ENCODE measurements at places on chromosomes 11 and 22.

GRCh38 chr11:57427727-57428082, 784 bp upstream of the SLC43A3 start:
- no peak for DNase-seq

DNA sequence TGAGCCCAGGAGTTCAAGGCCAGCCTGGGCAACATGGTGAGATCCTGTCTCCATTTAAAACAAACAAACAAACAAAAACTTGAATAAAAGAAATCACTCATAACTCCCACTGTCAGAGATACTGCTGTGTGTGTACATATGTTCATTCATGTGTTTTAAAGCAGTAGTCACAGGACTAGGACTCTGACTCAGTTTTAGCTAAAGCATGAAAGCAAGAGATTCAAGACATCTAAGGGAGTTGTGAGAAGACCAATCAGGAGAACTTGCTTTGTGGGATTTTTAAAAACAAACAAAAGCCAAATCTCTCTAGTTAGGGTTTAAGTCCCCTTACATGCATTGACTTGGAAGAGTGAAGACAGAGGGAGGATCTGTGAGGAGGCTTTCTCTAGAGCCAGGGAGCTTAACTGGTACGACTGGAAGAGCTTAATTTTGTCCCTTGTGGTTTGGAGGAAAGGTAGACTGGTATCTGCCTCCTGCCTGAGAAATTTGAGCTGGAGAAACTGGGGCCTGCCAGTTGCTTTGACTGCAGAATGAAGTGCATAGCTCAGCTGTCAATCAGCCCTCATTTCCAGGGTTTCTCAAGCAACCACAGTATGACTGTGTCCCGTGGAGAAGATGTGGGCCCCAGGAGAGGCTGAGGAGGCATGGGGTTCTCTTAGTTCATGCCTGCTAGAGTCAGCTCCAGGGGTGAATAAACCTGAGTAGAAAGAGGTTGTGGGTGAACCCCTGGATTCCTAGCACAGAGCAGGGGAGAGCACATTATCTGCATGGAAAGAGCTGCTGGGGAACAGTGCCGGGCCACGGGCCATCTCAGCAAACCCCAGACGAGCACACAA, 30.6 kb downstream of the EXPH5 start:
- no peak for DNase-seq

- no peak for DNase-seq
These were observed 1.5 kb downstream of the SIDT2 start for GRCh38 chr11:117180020-117180419.

- no peak for DNase-seq
These were observed 26.2 kb downstream of the FSHB start for GRCh38 chr11:30257058-30257457.

GRCh38 chr22:23203452-23204124, 23.3 kb downstream of the BCR start:
- DNase-seq, result no peak

GRCh38 chr11:69860796-69861445, 41.7 kb upstream of the FGF3 start:
- DNase-seq, result no peak

GRCh38 chr22:35637254-35637653, 11.0 kb upstream of the APOL6 start:
- no peak for DNase-seq

GRCh38 chr11:73570415-73571114, 27.3 kb downstream of the FAM168A start:
- DNase-seq, result no peak

DNA sequence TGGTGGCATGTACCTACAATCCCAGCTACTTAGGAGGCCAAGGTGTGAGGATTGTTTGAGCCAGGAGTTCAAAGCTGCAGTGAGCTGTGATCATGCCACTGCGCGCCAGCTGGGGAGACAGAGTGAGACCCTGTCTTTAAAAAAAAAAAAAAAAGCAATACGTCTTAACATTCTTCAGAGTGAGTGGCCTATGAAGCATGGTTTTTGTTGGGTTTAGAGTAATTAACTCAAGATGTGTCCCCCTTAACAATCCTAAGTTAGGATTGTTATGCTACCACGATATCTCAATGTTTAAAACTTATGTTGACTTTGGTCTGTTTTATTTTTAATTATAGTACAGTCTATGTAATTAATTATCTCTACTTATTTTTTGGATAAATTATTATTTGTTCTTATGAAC, 156.1 kb downstream of the HIPK3 start:
- DNase-seq, result no peak

DNA sequence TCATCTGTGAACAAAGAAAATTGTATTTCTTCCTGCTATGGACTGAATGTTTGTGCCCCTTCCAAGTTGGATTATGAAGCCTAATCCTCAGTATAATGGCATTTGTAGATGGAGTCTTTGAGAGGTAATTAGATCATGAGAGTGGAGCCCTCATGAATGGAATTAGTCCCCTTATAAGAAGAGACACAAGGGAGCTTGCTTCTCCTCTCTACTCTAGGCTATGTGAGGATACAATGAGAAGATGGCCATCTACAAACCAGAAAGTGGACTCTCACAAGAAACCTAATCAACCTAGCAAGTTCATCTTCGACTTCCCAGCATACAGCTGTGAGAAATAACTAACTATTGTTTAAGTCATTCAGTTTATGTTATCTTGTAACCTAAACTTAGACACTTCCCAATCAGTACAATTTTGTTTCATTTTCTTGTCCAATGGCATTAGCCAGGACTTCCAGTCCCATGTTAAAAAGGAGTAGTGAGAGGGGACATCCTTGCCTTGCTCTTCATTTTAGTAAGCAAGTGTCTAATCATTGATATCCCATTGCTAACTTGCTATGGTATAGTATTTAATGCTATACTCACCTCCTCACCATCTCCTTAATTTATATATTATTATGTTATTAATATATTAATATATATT, 45.7 kb downstream of the PDGFD start:
- no peak for DNase-seq

DNA sequence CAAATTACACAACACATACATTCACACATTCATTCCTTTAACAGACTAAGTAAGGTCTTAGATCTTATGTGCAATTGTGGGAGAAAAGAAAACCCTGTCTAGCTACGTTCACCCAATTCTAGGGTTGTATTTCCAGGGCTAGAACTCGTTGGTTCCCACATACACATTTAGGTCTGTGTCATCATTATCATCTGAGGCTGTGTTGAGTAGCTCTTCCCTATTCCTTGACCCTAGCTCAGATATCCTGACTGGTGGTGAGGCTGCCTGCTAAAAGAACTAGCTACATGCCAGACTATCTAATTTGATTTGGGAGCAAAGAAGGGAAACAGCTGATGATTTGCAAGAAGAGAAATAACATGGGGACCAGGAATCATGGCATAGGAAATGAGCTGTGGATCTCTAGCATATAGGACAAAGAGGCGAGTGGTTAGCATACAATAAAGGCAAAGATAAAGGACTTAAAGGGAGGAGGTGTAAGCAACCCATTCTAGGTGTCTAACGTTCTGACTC, 27.5 kb upstream of the OR10G7 start:
- no peak for DNase-seq

GRCh38 chr11:20021212-20021611, 139.1 kb downstream of the DBX1 start:
- no peak for DNase-seq

DNA sequence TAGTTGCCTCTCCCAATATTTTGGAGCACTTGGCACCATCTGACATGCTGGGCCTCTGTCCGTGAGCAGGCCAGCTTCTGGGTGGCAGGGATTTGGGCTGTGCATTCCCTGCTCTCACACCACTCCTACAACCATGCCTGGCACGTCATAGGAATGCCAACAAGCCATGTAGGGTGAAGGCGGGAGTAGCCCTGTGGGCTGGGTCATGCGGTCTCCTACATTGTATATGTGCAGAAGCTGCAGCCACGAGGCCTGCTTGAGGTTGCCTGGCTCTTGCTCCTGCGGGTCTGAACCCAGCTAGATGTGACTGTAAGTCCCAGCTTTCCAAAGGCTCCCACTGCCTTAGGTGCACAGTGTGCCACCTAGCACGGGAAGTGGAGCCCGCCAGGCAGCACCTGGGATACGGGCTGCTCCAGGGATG, 14.5 kb downstream of the MYEOV start:
- DNase-seq, result no peak

- DNase-seq, result no peak
These were observed 39.7 kb upstream of the SLC6A5 start for GRCh38 chr11:20559523-20560300.

GRCh38 chr11:86676533-86677154, 4.2 kb upstream of the ME3 start:
- DNase-seq, result no peak

- no peak for DNase-seq
These were observed 49.9 kb downstream of the ZBTB16 start for GRCh38 chr11:114109206-114110090.

GRCh38 chr11:128705124-128705920, 11.4 kb downstream of the FLI1 start:
- no peak for DNase-seq

- DNase-seq, result no peak
These were observed 12.6 kb upstream of the FJX1 start for GRCh38 chr11:35605706-35606105.

GRCh38 chr11:39174196-39174595, 2285.3 kb downstream of the LRRC4C start:
- DNase-seq, result no peak

DNA sequence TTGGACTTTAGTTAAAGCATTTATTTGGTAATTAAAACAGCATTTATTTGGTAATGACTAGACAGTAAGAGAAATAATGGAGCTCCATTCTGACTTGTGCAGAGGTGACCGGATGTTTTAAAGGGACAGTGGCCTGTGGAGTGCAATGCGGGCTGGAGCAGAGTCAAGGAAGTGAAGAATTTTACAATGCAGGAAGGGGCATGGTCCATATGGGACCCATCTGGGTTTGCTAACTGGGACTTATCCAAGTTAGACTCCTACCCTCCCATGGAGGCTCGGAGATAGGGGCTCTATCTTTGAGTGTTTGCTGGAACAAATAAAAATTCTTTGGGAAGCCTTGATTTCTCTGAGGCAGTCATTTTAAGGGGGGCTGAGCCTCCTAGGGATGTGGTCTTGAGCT, 59.9 kb upstream of the MYO18B start:
- DNase-seq, result no peak

DNA sequence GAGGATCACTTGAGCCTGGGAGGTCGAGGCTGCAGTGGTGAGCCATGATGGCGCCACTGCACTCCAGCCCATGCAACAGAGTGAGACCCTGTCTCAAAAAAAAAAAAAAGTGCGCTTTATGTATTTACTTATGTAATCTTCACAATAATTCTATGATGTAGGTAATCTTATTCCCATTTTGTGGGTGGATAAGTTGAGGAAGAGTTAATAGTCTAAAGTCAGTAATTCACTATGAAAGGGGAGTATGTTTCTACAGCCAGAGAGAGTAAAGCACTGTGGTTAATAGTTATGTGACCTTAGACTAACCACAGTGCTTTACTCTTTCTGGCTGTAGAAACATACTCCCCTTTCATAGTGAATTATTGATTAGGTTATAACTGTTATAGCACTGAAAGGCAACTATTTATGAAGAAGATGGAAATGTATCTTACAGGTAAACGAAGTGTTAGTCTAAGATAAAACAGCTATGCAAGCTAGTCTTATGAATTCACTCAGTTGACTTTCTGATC, 11.9 kb downstream of the CTR9 start:
- no peak for DNase-seq

DNA sequence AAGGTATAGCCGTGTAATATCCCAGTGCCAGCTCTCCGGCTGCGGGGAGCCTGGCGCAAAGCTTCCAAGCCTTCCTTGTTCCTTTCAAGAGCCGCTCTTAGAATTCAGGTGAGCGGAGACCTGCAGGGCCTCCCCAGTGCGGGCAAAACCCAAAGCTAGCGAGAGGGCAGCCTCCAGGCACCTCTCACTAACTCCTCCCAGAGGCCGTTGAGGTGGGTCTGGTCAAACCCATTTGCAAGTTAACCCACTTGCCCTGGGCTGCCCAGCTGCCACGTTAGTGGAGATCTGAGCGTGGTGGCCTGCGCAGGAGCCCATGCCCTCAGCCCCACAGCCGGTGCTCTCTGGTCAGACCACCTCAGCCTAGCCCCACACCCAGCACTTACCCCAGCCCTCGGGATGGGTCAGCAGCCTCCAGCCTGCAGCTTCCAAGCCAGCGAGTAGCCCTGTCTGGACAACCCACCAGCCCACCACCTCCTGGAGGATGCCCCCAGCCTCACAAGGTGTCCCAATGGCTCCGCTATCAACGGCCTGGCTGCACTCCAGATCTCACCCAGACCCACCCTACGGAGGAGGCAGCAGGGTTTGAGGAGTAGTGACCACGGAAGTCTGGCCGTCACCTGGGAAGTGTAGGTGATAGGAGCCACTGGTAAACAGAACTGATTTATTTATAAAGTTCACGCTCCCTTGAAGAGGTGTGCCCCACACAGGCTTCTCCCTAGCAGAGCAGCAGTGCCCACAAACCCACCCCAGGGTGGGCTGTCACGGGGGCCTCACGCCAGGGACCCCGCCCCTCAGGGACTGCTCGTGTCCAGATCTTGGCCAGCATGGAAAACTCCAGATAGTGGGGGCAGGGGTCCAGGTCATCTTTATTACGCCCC, 2.3 kb downstream of the ASCL2 start:
- no peak for DNase-seq

DNA sequence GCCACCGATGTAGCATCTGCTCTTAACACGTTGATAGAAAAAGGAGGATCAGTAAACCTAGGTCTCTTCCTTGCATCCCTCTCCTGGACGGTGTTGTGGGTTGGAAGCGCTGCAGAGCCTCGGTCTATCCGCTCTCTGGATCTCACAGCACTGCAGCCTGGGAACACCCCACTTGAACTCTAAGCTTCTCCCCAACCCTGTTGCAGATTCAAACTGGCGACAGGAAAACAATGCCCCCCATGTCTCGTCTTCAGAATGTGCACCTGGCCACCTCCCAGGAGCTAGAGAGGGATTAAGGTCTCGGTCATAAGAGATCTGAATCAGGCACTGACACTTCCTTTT, 454 bp downstream of the TMEM218 start:
- DNase-seq, result no peak

GRCh38 chr11:61009392-61010275, 38.2 kb downstream of the CD6 start:
- DNase-seq, result no peak

- DNase-seq, result no peak
These were observed 39.4 kb downstream of the CEP57 start for GRCh38 chr11:95829580-95830259.

GRCh38 chr11:5007561-5007960, 12.9 kb downstream of the OR51L1 start:
- no peak for DNase-seq

- no peak for DNase-seq
These were observed 84.7 kb downstream of the CDKN1C start for GRCh38 chr11:2800655-2801531.

- DNase-seq, result no peak
These were observed 10.9 kb upstream of the CPT1A start for GRCh38 chr11:68852628-68853027.

GRCh38 chr11:113077379-113077778, 116.2 kb downstream of the NCAM1 start:
- no peak for DNase-seq

- DNase-seq, result no peak
These were observed 1.2 kb downstream of the TSPO start for GRCh38 chr22:43152357-43153071.

Measured in stimulated activated CD4-positive, alpha-beta T cell treated with anti-CD3 and anti-CD28 coated beads, Interleukin-1b, Interleukin-23, amount 100 ng/mL, for 1 hour (primary cell).